Esophagus mucosa (tissue), 1 donor: ENCODE measurements at places on chromosomes 6 and 20. TPM values are rescaled to one million over a fixed set of nuclear protein-coding genes. Genes with fewer than 3 reads are reported as not detected.
A peak's percentile ranks its signal among the peaks of the same experiment; 100 is the strongest.

DNA sequence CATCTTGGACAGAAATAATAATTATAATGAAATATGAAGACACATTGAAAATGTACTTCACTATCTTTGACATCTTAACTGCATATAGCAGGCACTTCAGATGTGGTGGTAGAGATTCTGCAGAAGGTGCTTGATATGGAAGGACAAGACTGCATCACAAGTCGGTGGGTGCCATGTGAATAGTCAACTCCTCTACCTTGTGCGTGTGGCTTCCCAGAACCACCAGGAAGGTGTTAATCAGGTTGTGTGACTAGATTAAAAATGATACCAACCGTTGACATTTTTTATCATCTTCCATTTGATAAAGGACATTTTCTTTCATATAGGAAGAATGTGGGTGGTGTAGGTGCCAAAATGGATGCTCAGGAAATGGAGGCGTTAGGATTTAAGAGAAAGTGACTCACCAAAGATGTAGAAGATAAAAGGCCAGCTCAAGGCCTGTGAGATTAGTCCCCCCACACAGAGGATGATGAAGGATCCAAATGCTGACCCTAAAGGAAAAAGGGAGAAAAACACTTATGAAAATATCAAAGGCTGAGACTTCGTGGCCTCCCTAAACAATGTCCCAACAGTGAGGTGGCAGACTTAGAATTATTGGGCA, 12.3 kb downstream of the SLC17A2 start:
- no peak for ATAC-seq

GRCh38 chr6:2749969-2750600, 637 bp downstream of the MYLK4 start:
- ATAC-seq, result peak; percentile 59

- ATAC-seq, result no peak
Observed at GRCh38 chr6:44166591-44167184, 8.1 kb downstream of the CAPN11 start.

DNA sequence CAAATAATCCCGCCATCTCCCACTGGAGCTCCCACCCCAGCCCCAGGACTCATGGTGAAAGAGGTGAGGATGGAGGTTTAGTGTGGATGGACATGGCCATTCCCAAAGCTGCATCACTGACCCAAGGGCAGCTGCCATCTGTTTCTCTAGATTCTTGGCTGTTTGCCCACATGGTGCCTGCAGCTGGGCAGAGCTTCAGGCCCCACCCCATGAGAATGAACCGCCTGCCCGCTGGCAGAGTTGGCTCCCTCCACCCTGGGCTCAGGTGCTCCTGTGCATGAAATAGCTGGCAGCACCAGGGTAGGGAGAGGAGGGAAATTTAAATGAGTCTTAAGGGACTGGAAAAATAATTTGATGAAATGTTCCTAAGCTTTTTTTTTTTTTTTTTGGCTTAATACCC, 17.4 kb downstream of the SCML4 start:
- ATAC-seq, result no peak

DNA sequence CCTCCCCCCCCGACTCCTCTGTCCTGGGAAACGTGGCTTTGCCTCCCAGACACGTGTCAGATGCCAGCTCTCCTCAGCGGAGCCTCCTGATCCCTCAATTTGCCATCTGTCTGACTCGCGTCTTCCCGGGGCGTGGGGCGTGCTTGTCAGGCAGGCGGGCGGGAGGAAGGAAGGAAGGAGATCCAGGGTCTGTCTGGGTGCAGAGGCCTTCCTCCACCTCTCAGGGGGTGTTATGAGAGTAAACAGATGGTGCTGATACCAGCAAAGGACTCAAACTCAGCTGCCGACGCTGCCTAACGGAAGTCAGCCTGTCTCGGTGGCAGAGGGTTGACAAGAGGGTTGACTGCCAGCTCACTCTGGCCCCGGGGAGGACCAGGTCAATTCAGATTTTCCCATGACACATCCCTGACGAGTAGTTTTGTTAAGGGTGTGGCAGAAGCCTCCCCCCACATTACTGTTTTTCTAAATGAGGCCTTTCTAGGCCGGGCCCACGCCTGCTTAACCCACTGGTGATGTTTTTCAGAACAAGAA, 17.0 kb downstream of the UQCC2 start:
- ATAC-seq, result peak; percentile 56

- no peak for ATAC-seq
Observed at GRCh38 chr6:168265827-168266815, 53.5 kb downstream of the DACT2 start.

DNA sequence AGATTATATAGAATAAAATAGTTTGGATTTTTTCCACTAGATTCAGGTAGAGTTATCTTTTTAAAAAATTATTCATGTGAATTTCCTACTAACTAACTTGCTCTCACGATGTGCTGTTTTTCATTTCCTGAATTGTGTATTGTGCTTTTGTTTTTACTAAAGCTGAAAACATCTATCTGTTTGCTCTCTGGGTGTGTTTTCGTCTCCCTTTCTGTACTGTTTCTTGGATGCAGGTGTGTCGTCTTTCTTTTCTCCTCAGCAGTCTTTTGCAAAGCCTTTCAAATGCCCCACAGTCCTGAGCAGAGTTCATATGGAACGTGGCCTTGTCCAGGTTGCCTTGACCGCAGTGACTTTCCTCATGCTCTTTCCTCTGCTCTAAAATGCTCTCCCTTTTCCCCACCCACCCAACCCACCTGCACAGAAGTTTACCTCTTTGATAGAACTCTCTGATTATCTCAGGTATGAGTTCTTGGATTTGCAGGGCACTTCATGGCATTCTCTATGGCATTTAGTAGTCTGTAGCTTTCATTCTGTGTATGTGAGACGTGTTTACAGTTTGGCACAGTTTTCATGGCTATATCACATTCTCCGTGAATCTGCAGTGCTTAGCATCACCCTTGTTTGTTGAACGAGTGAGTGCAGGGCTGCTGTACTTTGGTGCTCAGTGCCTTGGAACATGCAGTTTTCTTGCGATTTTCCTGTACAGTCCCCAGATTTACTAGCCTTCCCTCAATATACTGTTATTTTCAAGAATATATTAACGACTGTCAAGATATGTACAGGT, 77.1 kb downstream of the FARS2 start:
- ATAC-seq, result no peak

DNA sequence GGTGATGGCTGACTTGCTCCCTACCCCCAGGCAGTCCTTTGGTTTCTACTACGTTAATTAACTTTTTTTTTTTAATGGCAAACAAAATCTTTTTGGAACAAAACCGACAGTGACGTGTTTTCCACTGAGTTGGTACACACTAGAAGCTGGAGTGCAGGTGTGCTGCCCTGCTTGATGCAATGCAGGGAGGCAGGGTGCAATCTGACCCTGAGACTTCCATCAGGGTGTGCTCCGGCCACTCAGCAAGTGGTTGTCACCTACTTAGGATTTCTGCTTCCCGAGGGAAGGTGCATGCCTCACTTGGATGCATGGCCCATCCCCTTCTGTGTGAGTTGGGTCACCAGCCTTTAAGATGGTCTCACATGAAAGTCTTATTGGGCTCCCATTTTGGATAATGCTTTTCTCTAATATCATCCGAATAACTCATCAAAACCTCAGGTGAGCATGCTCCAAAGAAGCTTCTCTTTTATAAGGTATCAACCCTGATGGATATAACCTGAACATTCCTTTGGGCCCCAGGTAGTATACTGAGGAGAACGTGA, 14.0 kb downstream of the RREB1 start:
- no peak for ATAC-seq

DNA sequence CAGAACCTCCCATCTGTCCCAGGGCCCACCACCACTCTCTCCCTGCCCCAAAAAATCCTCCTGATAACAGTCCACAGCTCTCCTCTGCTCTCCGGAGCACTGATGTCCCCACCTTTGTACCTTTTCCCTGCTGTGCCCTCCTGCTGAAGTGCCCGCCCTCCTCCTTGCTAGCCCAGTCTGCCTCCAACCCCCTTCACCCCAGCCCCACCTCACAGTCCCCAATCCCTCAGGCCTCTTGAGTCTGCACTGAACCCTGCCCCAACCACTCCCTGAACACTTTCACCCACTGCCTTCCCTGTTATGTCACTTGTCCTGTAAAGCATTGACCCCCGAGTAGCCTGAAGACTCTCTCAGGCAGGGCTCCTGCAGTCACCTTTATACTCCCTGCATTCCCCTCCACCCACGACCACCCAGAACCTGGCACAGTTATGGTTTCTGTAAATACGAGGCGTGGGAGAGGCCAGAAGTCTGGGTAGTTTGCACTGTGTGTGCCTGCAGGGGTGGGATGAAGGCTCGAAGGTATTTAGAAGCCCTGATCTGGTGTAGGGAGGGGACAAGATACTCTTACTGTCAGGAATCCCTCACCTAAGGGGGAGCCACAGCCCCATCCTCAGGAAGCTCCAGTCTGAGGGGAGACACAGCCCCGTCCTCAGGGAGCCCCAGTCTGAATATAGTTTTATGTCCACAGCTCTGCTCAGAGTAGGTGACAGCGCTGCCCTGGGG, 5.4 kb downstream of the GLP1R start:
- ATAC-seq, result no peak

DNA sequence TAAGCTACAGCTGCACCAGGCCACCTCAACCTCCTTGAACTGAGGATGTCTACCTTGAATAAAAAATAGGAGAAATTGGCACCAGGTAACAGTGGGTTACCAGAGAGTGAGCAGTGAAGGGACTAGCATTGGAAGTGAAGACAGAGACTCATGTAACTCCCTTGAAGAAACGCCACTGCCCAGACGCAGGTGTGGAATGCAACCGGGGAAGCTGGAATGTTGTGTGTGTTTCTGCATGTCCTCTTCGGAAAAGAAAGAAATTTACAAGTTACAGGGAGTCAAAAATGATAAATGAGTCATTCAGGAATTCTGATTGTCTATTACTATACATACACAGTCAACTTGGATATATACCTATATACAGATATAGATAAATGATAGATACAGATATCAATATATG, 514.7 kb upstream of the AGPAT4 start:
- ATAC-seq, result no peak

DNA sequence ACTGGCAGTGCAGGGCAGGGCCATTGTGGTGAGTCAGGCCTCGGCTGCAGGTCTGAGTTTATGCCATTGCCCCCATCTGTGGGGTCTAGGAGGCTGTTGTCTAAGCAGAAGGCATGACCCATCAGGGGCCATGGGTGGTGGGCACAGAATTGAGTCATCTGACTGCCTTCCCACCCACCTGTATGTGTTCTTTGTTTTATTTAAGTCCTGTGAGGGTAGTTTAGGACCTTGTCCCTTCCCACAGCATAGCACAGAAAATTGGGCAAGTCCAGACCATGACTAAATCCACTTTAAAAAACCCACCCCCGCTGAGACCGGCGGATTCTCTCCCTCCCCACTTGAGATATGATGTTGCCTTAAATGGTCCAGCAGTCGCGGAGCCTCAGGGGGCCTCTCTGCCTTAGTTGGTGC, 40.3 kb downstream of the ERMARD start:
- no peak for ATAC-seq

GRCh38 chr6:36115412-36115811, 14.9 kb upstream of the MAPK13 start:
- ATAC-seq, result no peak

DNA sequence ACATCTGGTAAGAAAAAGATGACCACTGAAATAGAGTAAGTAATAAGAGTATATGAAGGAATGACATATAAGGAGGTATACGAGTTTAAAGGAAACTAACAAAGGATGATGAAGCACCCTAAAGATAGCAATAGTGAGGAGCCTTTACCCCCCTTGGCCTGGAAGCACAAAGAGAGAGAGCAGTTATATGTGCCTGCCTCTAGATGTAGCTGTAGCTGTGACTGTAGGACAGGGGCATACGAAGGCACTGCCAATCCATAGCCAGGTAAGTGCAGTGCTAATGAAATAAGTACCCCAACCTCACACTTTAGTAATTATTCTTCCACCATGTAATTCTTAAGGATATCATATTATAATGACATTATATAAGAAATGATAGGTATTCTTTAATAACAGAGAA, 90.1 kb upstream of the FKBP1C start:
- ATAC-seq, result no peak

- no peak for ATAC-seq
Observed at GRCh38 chr6:133245007-133245406, 3.9 kb downstream of the EYA4 start.

DNA sequence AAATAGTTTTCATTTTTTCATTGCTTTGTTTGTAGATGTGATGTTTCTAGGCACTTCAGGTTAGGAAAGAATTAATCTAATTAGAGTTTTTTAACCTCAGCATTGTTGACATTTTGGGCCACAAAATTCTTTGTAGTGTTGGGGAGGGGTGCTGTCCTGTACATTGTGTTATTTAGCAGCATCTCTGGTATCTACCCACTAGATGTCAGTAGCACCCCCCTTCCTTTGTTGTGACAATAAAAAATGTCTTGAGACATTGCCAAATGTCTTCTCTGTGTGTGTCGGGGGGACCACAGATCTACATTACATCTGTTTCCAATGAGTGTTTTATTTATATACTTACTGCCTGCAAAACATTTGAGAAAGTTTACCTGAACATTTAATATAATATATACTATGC, 45.6 kb downstream of the EYA4 start:
- ATAC-seq, result no peak

DNA sequence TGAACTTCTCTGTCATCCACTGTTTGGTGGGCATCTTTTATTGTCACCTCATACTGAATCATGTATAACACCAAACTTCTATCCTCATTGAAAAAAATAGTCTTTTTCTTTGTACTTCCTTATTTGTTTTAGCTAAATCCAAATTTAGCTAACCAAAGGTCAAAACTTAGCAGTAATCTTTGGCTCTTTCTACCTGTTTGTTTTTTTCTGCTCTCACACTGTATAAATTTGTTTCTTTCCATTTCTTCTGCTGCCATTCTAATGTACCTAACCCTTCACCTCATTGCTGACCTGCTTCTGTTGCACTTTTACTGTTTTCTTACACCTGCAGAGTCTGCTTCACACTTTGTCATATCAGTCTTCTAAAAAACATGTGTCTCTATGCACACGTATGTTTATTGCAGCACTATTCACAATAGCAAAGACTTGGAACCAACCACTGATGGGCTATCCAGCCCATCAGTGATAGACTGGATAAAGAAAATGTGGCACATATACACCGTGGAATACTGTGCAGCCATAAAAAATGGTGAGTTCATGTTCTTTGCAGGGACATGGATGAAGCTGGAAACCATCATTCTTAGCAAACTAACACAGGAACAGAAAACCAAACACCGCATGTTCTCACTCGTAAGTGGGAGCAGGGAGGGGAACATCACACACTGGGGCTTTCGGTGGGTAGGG, 7.2 kb downstream of the ATRN start:
- no peak for ATAC-seq

SLC17A3 gene
- not detected for total RNA-seq

NNAT gene
- 0.28 TPM for total RNA-seq

OOEP gene
- 0.36 TPM for total RNA-seq

SSTR4 gene
- total RNA-seq, result not detected
